ENCODE measurements at places on chromosomes 7 and 10.

GRCh38 chr7:131524703-131525102 lies 31.7 kb downstream of the PODXL start:
- DNase-seq: no peak

- no peak for DNase-seq
These were observed 211.3 kb downstream of the BICC1 start for GRCh38 chr10:58723966-58724365.

- DNase-seq: no peak
These were observed 3.7 kb upstream of the TCTN3 start for GRCh38 chr10:95697429-95697828.

GRCh38 chr7:44388089-44388970 lies 62.9 kb upstream of the CAMK2B start:
- DNase-seq: no peak

- DNase-seq: no peak
These were observed 15.7 kb downstream of the HPS1 start for GRCh38 chr10:98431016-98431415.

- DNase-seq: no peak
These were observed 98.2 kb downstream of the PRLHR start for GRCh38 chr10:118497227-118497626.

- DNase-seq: no peak
These were observed at the start of gene CPVL for GRCh38 chr7:29146057-29146706. CPVL (minus strand) TSS chr7:29146537; CDS start chr7:29121061, 25,476 bp downstream.

GRCh38 chr10:43239756-43240155 lies 27.1 kb downstream of the RASGEF1A start:
- no peak for DNase-seq

DNA sequence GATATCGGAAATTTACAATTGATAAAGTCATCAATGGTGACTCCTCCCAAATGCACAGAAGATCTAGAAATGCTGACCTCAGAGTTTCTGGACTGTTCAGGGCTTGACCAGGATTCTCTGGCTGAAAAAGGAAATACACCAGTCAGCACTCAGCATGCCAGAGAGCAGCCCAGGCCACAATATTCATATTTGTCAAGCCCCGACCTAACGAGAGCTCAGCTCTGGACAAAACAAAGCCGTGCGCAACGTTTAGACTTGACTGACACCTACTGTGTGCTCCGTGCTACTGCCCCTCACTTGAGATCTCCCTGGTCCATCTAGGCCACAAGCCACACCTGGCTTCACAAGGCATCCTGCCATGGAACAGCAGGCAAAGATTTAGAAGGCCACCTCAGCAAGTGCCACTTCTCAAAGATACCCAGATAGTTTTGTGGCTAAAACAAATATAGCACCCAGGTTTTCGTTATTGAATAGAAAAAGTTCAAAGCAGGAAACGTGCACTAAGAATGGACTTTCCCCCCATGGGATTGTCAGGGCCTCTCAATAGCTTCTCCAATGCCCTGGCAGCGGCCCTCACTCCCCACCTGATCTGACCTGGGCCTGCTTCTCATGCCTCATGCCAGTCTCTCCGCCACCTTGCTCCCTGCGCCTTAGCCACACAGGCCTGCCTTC lies 218.3 kb downstream of the FAM107B start:
- no peak for DNase-seq

DNA sequence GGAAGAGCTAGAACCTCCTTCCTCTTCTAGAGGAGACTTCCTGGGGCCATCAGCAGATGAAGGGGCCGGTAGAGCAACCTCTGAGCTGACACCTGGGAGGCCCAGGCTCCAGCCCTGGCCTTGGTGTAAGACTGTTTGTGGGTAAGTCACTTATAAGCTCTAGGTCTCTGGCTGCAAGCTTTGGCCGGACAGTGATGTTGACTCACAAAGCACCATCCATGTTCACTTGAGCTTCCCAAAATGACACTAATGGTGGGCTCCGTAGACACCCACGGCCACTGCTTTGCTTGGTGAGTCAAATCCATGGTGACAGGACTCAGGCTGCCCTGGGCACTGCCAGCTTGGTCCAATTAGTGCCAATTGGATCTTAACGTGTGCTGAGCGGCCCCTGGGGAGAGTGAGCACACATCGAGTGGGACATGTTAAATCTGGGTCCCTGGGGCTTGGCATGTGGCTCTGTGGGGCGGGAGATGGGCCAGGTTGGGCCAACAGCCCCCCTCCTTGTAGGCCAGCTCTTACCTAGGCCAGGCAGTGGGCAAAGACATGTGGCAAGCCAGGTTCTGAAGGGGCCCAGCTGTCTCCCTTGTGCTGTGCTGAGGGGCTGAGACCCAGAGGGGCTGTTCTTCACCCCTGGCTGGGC lies 16.7 kb downstream of the NEURL1 start:
- DNase-seq: no peak

DNA sequence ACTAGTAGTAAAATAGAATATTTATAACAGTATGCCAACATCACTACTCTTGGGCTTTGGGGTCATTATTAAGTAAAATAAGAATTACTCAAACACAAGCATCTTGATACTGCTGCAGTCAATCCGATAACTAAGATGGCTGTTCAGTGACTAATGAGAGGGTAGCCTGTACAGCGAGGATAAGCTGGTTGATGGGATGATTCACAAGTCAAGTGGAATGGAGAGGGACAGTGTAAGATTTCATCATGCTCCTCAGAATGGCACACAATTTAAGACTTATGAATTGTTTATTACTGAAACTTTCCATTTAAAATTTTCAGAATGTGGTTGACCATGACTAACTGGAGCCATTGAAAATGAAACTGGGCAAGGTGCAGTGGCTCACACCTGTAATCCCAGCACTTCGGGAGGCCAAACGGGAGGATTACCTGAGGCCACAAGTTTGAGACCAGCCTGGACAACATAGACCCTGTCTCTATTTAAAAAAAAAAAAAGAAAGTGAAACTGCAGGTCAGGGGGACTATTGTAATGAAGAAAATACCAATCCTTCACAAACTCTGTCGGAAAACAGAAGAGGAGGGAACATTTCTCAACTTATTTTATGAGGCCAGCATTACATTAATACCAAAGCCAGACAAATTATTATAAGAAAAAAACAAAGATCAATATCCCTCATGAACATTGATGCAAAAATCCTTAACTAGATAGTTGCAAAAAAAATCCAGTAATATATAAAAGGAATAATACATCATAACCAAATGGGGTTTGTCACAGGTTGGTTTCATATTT lies 11.2 kb downstream of the AVL9 start:
- DNase-seq: peak; percentile 82

Measured in fibroblast of gingiva (primary cell).